Choroid plexus epithelial cell (primary cell): ENCODE measurements at places on chromosomes 3 and 15.

GRCh38 chr15:70046679-70047369 lies 50.9 kb downstream of the TLE3 start:
- no peak for DNase-seq

DNA sequence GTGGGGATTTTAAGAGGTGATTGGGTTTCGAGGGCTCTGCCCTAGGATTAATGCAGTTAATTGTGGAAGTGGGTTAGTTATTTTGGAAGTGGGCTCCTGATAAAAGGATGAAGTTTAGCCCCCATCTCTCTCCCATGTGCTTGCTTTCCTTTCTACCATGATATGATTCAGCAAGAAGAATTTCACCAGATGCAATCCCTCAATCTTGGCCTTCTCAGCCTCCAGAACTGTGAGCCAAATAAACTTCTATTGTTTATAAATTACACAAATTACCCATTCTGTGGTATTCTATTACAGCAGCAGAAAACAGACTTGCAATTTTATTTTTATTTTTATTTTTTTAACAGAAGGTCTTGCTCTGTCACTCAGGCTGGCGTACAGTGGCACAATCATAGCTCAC lies 27.3 kb upstream of the UBE2E1 start:
- DNase-seq: peak; percentile 25

GRCh38 chr3:30598668-30599545 lies 7.5 kb upstream of the TGFBR2 start:
- DNase-seq: no peak

GRCh38 chr15:69887009-69887408 lies 210.7 kb downstream of the TLE3 start:
- no peak for DNase-seq

- DNase-seq: no peak
Observed at GRCh38 chr15:58179206-58179605, 41.0 kb downstream of the AQP9 start.

- DNase-seq: peak; percentile 37
Observed at GRCh38 chr15:100642213-100642949, 40.0 kb downstream of the ASB7 start.
